ENCODE measurements at places on chromosomes 1 and 21.

GRCh38 chr1:64887689-64888217 is 78.6 kb downstream of the JAK1 start:
- no peak for DNase-seq

GRCh38 chr1:173489149-173489600 is 12.0 kb downstream of the PRDX6 start:
- DNase-seq, result no peak

GRCh38 chr1:214989341-214989740 is 93.2 kb upstream of the KCNK2 start:
- no peak for DNase-seq

- DNase-seq, result peak; percentile 6
Measured at GRCh38 chr1:174769961-174770549, 229.7 kb upstream of the CACYBP start.

DNA sequence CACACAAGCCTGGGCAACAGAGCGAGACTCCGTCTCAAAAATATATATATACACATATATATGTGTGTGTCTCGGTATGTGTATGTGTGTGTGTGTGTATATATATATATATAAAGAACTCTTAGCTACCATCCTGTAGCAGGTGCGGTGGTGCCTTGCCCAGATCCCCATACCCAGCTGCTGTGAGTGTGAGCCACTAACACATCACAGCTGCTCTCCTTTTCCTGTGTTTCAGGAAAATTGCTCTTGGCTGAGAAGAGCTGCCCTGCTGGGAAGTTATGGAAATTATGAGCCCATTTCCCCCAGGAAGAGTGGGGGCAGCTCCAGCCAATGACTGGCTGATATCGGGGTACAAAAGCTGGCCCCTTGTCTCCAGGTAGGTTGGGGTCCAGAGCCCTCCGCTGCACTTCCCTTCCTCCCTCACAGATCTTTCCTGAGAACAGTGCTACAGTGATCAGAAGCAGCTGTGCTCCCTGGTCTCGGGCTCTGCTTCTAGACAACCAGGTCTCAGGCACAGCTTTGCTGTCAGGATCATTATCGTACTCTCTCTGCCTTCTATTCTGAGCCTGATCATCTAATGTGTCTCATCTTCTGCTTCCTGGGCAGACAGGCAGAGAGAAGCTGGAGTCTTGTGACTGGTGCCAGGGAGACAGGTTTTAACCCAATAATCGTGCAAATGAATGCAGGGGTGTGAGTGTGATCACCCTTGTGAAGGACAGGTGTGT is 109.6 kb upstream of the ZNF678 start:
- no peak for DNase-seq

- DNase-seq, result peak; percentile 53
Measured at GRCh38 chr1:52423771-52424170, 19.4 kb downstream of the PRPF38A start.

- DNase-seq, result no peak
Measured at GRCh38 chr1:206566999-206567398, 45.3 kb downstream of the EIF2D start.

DNA sequence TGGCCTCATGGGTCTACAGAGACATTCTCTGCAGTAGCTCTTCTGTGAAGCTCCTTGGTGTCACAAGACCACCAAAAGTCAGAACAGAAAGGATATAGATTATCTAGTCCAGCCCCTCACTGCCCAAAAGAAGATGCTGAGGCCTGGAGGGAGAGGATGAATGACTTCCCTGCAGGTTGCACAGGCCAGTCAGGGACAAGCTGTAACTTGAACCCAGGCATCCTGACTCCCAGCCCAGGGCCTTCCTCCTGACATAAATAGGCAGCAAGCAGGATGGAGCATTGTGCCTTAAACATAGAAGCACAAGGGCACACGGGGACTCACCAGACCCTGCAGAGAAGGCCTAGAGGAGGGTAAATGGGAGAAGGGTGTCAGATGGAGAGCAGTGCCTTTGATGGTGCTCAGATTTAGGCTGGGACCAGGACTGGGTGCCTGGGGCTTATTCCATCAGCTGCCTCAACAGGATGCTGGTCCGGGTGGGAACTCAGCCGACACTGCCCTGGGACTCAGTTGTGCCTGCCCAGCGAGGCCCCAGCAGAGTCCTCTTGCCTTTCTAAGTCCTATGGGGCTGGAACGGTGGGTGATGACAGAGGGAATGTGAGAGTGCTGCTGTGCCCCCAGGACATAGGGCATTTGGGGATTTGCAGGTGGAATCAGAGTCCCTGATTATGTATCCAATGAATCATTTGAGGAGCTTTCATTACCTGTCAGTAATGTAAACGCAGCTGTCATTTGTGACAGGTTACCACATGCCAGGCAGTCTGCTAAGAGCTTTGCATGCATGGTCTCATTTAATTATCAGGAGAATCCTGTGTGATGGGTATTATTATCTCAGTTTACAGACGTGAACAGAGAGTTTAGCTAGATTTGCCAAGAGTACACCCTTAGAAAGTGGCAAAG is 13.2 kb downstream of the S100A7A start:
- no peak for DNase-seq

DNA sequence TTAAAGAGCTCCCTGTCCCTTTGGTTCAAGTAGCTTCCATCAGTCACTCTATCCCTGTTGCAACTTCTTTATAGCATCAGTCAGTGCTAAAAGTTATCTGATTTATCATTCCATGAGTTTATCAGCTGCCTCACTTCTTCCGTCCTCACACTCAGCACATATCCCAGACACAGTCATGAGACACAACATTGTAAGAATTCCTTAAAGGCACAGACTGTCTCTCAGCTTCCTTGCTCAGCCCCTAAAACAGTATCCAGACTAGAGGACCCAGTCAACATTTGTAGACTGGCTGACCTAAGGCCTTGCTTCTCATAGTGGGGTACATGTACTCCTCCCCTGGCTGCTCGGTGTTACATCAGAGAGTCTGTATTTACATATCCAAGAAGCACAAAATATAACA is 164.9 kb upstream of the ADGRL2 start:
- DNase-seq, result no peak

- DNase-seq, result no peak
Measured at GRCh38 chr21:40120940-40121575, 253.8 kb downstream of the PCP4 start.

- no peak for DNase-seq
Measured at GRCh38 chr1:1400576-1401456, 1.7 kb upstream of the CCNL2 start.

GRCh38 chr1:45834689-45835088 is 31.3 kb downstream of the MAST2 start:
- no peak for DNase-seq

- no peak for DNase-seq
Measured at GRCh38 chr1:14666962-14667650, 68.6 kb downstream of the KAZN start.

- peak; percentile 34 for DNase-seq
Measured at GRCh38 chr1:85200463-85201339, at the start of gene SYDE2. TSS of gene SYDE2 (minus strand) at chr1:85201016. CDS start at chr1:85200996, 20 bp downstream.

DNA sequence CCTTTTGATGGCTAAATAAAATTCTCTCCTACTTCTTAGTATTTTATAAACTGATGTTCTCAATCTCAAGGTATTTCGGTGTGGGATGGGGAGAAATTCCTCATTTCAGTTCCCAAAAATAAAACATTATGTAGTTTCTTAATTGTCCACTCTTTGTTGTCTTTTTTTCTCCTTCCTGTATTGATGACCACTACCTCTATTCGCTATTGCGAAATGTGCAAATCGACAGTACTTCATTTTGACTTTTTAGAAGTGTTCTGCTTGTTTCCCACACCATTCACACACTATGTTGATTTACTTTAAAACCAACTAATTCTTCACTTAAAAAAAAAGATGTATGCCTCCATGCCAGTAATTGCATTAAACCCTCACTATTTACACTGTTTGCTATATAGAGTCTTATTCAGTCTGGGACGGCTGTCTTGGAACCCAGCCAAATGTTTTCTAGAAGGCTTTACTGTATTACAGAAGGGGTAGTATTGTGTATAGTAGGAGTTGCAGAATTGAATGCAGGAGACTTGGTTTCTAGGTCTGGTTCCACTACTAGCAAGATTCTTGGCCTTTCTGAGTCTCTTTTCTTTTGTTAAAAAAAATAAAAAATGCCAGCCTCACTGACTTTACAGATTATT is 5.6 kb downstream of the RNF2 start:
- no peak for DNase-seq

- no peak for DNase-seq
Measured at GRCh38 chr1:53637511-53638359, 101.2 kb downstream of the GLIS1 start.

DNA sequence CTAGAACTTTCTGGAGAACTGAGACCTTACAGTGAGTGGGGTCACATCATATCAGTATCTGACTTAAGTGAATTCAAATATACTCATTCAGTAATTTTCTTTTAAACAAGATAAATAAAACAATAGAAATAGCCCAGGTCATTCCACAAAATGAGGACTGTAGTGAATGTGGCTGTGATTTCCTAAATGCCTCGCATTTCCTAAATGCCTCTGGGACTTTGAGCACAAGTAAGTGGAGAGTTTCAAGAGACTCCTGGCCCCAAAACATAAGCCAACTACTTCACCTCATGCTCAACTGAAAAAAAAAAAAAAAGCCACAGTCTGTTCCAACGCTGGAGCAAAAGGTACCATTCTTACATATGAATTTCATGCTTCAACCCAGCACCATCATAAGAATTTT is 81.5 kb downstream of the ZNF281 start:
- DNase-seq, result no peak

DNA sequence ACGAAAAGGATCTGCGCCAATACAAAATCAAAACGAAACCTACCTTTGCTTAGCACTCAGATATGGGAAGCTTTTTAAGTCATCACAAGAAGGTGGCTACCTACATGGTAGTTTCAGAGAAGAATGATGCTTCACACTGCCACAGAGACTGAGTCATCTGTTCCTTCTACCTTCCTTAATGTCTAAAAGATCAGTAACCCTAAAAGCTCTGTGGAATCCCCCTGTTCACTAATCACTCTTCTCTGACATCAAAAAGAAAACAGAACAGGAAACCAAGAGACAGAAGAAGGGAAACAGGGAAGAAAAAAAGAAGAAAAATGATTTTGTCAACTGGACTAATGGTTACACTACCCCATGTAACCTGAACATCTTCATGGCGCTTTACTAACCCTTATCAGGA is 177.2 kb downstream of the SMYD3 start:
- peak; percentile 6 for DNase-seq

DNA sequence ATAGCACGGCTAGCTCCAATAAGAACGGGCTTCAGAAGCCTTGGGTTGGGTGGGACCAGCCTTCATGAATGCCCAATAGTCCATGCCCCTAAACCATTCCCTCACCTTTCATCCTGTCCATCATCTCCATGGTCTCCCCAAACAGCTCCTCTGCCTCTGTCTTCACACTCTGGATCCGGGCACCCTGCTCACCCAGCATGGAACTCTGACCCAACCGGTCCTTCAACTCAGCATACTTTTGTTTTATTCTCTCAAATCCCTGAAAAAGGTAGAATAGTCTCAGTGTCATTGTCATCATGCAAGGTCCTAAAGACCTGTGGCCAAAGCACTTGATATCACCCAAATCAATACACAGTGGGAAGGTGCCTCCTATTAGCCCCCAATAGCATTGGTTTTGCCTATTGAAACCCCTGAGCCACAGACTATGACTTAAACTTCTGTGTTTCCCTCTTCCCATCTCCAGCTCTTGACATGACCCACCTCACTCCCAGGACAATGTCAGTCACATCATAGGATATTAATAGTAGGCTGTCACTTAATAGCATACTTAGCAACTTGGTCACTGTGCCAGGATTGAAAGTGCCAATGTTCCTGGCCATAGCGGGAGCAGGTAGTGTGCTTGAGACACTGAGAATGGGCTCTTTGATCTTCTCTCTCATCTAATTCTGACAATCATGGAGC is 33.0 kb downstream of the CAMK1G start:
- DNase-seq, result no peak

- no peak for DNase-seq
Measured at GRCh38 chr1:218867941-218868626, 305.6 kb upstream of the LYPLAL1 start.

DNA sequence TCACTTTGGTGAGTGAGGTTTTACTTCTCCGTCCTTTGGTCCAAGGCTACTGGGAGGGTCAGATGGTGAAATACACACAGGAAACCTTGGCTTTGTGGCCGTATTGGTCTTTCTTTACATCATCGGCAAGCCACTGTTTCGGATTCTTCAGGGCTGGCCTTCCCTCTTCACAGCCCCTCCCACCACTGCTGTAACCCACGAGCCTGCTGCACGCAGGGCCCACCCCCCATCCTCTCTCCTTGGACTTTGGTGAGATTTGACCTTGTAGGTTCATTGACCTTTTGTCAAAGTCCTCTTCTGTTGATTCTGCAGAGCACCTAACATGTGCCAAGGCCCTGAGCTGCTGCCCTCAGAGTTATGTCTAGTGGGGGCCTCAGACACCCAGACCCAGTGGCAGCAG is 328.6 kb downstream of the CAMTA1 start:
- DNase-seq, result no peak

GRCh38 chr21:28418726-28419514 is 573.8 kb downstream of the LTN1 start:
- DNase-seq, result no peak

GRCh38 chr1:231040800-231041718 is 1.0 kb upstream of the FAM89A start:
- DNase-seq, result no peak

- DNase-seq, result no peak
Measured at GRCh38 chr1:1758059-1758621, 20.1 kb downstream of the NADK start.

- no peak for DNase-seq
Measured at GRCh38 chr1:153768316-153769181, 6.7 kb upstream of the SLC27A3 start.

DNA sequence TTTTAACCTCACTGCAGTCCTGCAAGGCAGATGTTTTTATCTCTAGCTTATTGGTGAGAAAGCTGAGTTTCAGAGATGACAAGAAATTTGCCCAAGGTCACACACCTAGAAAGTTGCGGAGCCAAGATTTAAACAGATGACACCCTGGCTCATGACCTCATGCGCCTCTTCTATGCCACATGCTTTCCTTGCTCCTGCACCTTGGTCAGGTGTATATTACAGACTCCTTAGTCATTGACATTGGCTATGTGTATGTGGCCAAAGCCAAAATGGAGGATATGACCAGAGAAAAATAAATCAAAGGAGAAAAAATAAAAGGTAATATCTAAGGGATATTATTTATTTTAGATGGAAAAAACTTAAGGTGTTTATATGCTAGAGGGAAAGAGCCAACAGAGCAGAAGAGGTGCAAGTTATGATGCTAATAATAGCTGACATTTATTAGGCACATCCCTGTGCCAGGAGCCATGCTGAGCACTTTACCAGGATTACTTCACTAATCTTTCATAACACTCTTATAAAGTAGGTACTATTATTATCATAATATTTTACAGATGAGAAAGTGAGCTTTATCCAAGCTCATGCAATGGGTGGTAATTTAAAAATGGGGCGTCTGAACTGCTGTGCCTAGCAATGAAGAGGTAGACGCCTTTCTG is 13.8 kb upstream of the MYOC start:
- DNase-seq, result no peak

- no peak for DNase-seq
Measured at GRCh38 chr1:213423041-213423440, 372.0 kb downstream of the RPS6KC1 start.

GRCh38 chr1:9041116-9041779 is 15.0 kb upstream of the SLC2A7 start:
- DNase-seq, result no peak
